ENCODE measurements at places on chromosomes 16 and 17.

GRCh38 chr16:89118361-89119165 lies 24.9 kb downstream of the ACSF3 start:
- DNase-seq: no peak

- no peak for DNase-seq
These were observed 26.1 kb upstream of the ABCA8 start for GRCh38 chr17:68981288-68981687.

DNA sequence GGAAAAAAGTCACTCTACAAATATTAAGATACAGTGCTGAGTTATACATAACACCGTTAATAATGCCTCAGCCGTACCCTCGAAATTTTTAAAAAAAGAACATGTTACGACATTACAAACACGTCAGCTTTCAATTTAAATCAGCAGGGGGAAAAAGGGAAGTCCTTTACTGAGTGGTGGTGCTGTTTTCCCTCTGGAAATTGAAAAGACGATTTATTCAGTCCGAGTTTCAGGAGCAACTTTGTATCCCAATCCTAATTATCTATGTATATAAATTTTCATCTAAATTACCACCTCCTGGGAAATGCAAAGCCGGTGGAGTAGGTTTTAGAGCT lies 1.3 kb downstream of the NETO2 start:
- DNase-seq: no peak

DNA sequence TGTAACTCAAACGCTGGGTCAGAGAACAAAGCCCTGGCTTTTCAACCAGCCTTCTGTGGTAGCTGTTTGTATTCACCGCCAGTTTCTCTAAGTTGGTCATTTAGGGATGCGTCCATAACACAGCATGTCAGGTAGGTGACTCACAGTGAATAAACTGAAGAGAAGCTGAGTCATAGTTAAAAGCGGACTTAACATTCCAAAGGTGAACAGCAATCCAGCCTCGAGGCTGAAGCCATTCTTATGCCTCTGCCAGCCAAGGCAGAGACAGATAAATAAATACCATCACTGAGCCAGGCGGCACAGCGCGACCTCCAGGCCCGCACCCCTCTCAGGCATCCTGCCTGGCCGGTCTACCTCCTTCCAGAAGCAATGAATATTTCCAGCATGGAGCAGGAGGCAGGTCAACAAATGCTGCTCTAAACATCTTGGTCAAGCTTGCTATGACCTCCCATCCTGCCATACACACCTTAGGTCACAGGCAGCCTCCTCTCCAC lies 12.4 kb upstream of the CACNG4 start:
- no peak for DNase-seq

DNA sequence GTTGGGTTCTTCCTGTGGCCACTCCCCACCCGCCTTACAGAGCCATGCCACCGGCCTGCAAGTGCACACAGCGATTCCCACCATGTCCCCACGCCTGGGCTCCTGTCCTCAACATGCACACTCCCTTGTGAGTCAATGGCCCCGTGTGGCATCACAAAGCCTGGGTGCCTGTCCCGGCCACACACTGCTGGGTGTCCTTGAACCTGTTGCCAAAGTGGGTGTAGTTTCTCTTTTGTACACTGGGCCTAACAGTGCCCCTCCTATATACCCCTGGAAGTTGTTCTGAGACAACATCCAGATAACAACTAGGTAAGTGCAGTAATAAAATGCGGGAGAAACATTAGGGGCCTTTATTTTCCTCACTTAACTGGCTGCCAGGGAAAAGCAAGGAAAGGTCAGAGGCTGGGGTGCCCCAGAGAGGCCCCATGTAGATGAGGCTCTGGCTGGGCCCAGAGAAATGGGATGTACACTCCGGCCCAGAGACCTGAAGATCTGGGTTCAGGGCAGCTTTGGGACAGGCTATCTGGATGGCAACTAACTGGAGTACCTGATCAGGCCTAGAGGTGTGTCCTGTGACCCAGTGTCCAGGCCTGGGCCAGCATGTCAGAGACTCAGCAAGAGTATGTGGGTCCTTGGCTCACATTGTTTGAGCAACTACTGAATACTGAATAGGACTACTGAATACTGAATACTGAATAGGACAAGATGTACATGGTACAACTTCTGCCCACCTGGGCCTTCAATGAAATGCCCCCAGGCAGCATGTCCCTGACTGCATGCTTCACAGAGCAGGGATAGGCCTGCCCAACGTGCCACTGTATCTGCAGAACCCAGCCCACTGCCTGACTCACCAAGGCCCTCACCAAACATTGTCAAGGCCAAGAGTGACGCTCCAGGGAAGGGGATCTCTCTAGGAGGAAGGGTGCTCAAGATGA lies 8.3 kb downstream of the ABCC3 start:
- no peak for DNase-seq

- DNase-seq: no peak
These were observed 12.0 kb downstream of the RARA start for GRCh38 chr17:40320756-40321523.

Data from COR-L47 (cell line).